ENCODE measurements at places on chromosomes 7 and 10.

DNA sequence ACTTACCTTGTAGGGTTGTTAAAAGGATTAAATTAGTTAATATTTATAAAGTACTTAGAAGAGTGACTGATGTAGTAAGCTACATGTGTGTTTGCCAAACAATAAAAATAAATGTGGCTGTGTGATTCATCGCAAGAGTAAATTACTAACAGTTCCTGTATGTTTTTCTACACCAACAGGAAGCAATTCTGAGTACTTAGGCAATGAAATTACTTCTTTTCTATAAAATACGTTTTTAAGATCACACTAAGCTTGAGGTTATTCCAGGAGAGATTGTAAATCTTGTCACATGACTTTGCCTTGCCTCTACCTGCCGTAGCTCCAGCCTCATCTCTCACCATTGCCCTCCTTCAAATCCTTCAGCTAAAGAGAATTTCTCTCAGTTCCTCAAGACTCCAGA, 18.1 kb upstream of the GSTK1 start:
- DNase-seq = no peak

DNA sequence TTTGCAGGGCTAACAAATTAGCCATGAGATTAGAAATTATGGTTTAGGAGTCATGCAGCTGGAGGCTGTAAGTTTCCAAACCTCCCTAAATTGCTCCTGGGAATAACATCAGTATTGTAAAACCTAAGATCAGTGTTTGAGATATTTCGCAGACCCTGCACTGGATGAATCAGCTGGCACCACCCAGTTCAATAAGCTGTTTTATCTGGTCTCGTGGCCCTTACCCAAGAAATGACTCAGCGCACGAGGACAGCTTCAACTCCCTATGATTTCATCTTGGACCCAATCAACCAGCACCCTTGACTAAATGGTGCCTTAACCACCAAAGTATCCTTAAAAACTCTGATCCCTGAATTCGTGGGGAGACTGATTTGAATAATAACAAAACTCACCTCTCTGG, 482.0 kb upstream of the PCDH15 start:
- no peak for DNase-seq

DNA sequence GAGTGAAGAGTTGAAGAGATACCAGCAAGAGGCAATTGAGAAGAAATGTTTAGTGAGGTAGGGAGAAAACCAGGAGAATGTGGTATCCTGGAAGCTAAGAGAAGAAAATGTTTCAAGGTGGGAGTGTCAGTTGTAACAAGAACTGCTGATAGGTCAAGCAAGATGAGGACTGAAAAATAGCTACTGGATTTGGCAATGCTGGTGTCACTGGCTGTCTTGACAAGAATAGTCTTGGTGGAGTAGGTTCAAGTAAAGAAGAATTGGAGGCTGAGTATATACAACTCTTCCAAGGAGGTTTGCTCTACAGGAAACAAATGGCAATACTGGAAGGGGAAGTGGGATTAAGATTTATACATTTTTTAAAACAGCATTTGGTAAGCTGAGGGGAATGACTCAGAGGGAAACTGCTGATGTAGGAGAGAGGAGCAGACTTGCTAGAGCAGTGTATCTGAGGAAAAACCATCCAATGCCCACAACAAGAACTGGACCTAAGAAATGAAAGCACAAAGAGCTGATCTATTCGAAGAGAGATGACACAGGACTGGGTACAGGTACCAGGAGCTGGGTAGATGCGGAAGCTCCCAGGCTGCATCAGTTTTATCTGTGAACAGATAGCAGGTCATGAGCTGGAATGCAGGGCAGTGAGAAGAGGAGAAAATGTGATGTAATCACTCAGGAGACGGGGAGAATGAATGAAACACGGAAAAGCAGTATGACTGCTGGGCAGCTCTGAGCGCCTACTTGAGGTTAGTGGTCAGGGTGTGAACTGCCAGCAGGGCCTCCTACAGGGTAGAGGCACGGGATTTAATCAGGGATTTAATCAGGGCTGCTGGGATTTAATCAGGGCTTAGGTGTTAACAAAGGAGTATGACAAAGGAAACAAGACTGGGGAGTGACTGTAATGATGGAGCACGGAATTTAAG, 34.5 kb downstream of the FAM25A start:
- DNase-seq = no peak

GRCh38 chr7:127557803-127558202, 27.6 kb downstream of the GCC1 start:
- DNase-seq = no peak

GRCh38 chr7:134995239-134996096, 9.2 kb downstream of the AGBL3 start:
- DNase-seq = peak; percentile 6

DNA sequence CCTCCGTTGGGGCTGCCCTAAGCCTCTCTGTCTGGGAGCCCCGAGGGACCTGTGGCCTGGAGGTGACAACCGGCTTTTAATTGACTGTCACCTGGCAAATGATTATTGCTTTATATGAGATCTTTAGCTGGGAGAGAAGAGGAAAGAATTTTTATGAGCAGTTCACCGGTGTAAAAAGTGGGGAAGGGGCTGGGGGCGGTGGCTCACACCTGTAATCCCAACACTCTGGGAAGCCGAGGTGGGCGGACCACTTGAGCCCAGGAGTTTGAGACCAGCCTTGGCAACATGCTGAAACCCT, 2.6 kb upstream of the COX19 start:
- no peak for DNase-seq

DNA sequence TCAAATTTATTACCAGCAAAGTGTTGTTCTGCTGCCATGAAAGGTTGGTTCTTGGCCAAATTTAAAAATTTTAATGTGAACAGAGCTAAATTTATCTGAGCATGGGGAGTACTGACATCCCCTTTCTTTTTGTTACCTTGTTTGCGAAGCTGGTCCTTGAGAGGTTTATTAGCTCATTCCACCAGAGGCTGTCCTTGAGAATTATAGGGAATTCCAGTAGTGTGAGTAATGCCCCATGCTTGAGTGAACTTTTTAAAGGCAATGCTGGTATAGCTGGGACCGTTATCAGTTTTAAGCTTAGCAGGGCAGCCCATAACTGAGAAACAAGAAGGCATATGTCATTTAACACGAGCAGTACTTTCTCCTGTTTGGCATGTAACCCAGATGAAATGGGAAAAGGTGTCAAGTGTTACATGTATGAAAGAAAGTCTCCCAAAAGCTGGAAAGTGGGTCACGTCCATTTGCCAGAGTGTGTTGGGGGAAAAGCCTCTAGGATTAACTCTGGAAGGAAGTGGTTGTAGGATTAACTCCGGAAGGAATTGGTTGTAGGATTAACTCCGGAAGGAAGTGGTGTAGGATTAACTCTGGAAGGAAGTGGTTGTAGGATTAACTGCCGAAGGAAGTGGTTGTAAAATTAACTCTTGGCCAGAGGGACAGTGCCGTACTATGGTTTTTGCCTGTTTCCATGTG, 37.3 kb upstream of the AKR1C2 start:
- DNase-seq = no peak

DNA sequence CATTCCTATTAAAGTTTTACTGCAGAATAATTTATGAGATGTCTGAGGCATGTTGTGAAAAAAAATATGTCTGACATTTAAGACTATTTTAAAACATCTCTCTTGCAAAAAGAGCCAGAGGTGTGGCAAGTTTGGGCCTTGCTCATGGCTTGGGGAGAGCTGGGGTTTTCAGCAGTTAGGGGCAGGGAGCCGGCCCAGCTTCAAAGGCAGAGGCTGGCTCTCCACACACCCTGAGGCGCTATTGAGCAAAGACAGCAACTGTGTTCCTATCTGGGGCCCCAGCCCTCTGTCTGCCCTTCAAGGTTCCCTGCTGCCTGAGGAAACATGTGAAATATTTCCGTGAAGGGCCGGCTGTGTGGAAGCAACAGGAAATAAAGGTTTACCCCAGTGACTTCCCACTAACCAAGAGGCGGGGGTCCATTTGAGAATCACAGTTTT, 94.0 kb downstream of the SORBS1 start:
- no peak for DNase-seq

DNA sequence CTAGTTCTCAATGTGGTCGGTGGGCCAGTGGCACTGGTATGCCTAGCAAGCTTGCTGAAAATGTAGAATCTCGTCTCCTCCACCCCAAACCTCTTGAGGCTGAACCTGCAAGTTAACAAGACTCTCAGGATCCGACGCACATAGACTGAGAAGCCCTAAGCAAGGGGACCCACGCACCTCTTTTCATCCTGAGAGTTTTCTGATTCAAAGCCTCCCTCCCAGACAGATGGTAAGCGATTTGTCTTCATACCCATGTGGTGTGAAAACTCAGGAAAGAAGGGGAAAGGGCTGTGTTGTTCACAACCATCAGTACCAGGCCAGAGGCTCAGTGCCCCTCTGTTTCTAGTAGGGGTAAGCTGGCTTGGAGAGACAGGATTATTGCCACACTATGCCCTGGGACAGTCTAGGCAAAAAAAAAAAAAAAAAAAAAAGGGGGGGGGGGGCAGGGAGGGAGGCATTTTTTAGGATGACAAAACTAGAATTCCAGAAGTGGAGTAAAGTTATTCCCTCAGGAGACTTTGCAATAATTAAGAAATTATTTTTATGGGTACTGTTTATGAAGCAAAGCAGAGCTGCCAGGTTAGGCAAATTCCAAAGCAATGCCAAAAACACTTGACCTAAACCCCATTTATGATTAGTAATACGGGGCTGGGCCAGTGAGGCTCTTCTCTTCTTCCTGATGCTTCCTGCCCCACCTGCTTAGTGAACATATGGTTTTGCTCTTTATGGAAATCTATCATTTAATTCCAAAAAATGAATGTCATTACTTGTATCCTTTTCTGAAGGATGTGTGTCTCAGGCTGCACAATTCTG, 117.6 kb upstream of the PDLIM1 start:
- no peak for DNase-seq

DNA sequence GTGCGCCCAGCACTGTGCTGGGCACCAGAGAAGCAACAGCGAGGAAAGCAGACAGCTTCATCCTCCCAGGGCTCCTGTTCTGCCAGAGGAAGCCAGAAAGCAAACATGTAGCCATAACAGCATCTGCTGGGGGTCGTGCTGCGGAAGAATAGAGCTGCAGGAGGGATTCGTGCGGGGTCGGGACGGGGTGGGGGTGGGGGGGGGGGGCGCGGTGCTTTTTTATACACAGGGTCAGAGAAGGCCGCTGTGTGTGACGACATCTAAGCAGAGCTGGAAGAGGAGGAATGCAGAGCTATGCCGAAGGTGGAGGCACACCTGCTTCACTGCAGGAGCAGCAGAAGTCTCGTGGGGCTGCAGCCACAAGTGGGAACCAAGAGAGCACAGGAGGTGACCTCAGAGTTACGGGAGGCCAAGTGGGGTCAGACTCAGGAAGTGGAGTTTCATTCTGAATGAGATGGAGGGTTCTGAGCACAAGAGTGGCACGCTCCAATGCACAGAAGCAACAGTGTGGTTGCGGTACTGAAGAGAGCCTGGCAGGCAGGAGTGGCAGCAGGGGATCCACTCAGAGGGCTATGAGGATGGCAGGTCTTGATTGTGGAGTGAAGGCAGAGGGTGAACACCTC, 11.1 kb downstream of the PKD1L1 start:
- DNase-seq = no peak

DNA sequence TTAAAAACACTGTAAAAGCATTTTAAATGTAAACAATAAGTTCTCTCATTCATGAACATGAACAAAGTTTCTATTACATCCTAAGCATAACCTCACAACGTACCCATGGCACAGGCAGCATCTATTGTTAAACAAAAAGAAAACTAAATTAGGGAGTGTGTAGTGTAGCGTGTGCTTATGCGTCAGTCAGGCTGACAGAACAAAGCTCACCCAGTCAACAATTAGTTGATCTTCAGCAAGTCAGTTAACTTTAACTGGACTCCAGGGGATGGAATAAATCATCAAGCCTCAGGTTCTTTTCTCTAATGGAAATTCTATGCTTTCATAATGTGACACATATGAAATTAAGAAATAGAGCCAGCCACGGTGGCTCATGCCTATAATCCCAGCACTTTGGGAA, 91.6 kb upstream of the ODAD2 start:
- no peak for DNase-seq

- DNase-seq = no peak
Measured at GRCh38 chr7:133563251-133563650, 310.4 kb downstream of the EXOC4 start.
